ENCODE measurements at places on chromosomes 2 and 18. TPM values are rescaled to one million over a fixed set of nuclear protein-coding genes. Genes with fewer than 3 reads are reported as not detected.

Gene ERCC3
- total RNA-seq: 65.1 TPM

Gene GALNT5
- 0.13 TPM for total RNA-seq

Gene CPO
- total RNA-seq: not detected

Gene ITSN2
- 150 TPM for total RNA-seq

Gene TUBB8B
- total RNA-seq: not detected

Gene NOL4
- total RNA-seq: 0.64 TPM

Gene HJURP
- 1.4 TPM for total RNA-seq

Gene SP110
- total RNA-seq: 153 TPM

Gene RBM44
- total RNA-seq: 1.5 TPM

Gene HOXD4
- total RNA-seq: 9.8 TPM

Gene WIPF1
- total RNA-seq: 245 TPM

Gene UPP2
- not detected for total RNA-seq

Gene PCARE
- not detected for total RNA-seq

Gene CROCC2
- total RNA-seq: 0.39 TPM

Gene C2orf66
- not detected for total RNA-seq

Gene RIT2
- total RNA-seq: not detected

Gene OR6B2
- not detected for total RNA-seq

Gene TEX44
- total RNA-seq: not detected

Gene TCF7L1
- 15.1 TPM for total RNA-seq

Gene ERBB4
- 1.4 TPM for total RNA-seq

Gene COQ10B
- 33.5 TPM for total RNA-seq

Gene RIF1
- total RNA-seq: 42.4 TPM

Gene FNDC4
- 10.9 TPM for total RNA-seq

Gene SELENOI
- total RNA-seq: 9.4 TPM

Gene EML6
- 18.2 TPM for total RNA-seq

Gene DOCK10
- 203 TPM for total RNA-seq

Gene MC4R
- total RNA-seq: 0.35 TPM

Gene HEATR5B
- total RNA-seq: 37.5 TPM
